ENCODE measurements at places on chromosomes 13 and 19.

DNA sequence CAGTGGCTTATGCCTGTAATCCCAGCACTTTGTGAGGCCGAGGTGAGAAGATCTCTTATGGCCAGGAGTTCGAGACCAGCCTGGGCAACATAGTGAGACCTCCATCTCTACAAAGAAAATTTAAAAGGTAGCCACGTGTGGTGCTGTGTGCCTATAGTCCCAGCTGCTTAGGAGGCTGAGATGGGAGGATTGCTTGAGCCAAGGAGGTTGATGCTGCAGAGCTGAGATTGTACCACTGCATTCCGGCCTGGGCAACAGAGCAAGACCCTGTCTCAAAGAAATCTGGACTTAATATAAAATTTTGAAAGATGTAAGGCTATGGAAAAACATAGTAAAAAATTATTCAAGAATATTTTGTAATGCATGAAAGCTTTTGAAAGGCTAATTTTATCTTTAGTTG, 65.3 kb upstream of the RNF113B start:
- DNase-seq, result no peak

GRCh38 chr19:33746159-33746558, 50.5 kb upstream of the KCTD15 start:
- no peak for DNase-seq

GRCh38 chr19:585551-586110, 4.0 kb upstream of the HCN2 start:
- DNase-seq, result no peak

- no peak for DNase-seq
These were observed 7.9 kb downstream of the AP2S1 start for GRCh38 chr19:46842791-46843190.

GRCh38 chr19:3778899-3779723, 7.1 kb downstream of the MATK start:
- no peak for DNase-seq
